ENCODE measurements at places on chromosomes 1 and 21. TPM values are rescaled to one million over a fixed set of nuclear protein-coding genes. Genes with fewer than 3 reads are reported as not detected.

The ERICH3 gene
- total RNA-seq = not detected

The MSH4 gene
- total RNA-seq = not detected

The NMNAT1 gene
- 2.4 TPM for total RNA-seq

The MAP1LC3C gene
- total RNA-seq = 0.23 TPM

The PCSK9 gene
- total RNA-seq = 4.4 TPM

The RBP7 gene
- total RNA-seq = 6.3 TPM

The ABCA4 gene
- total RNA-seq = 0.01 TPM

The WDR64 gene
- not detected for total RNA-seq

The OR2T5 gene
- not detected for total RNA-seq

The PAQR6 gene
- total RNA-seq = 3.6 TPM

Data from A549 treated with RU486 at 1 μM for 4 hours (cell line).